NCI-H1092 treated with DMSO at 0.1 percent for 48 hours (cell line): ENCODE measurements at places on chromosomes 4 and X.

- no peak for DNase-seq
Observed at GRCh38 chr4:46931981-46932380, 22.9 kb upstream of the COX7B2 start.

GRCh38 chrX:66015900-66016689 lies 23.8 kb downstream of the VSIG4 start:
- no peak for DNase-seq

DNA sequence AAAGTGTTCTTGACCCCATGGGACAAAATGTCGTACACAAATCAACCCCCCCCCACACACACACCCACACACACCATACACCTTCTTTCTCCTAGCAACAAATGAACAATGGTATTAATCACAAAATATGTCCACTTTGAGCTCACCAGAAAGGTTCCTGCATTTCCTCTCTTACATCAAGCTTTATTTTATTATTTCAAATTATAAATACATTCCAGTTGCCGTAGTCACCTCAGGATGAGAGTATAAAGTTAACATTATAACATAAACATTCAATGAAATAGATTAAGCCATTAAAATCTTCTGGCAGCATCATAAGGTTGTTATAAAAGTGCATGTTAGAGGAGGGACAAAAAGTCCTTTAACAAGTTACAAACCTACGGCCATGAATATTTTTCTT lies 7.3 kb downstream of the XK start:
- no peak for DNase-seq

DNA sequence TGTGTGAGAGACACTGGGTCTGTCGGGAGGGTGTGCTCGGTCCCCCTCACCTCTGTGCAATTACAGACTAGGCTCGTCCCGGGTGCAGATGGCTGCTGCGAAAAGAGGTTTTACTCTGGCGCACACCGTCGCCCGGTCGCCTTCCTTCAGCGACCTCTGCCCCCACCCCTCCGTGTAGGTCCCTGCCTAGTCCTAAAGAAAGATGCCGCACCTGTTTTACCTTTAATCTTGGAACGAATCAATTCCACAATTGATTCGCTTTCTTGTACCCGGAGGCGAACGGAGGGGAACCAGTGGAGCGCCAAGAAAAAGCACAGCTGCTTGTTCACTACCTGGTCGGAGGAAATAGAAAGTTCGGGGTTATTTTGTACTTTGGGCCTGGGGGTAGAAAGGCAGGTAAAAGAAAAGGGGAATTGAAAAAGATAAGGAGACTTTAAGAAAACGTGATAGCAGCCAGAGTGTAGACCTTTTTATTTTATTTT lies 1.2 kb downstream of the NPNT start:
- no peak for DNase-seq

DNA sequence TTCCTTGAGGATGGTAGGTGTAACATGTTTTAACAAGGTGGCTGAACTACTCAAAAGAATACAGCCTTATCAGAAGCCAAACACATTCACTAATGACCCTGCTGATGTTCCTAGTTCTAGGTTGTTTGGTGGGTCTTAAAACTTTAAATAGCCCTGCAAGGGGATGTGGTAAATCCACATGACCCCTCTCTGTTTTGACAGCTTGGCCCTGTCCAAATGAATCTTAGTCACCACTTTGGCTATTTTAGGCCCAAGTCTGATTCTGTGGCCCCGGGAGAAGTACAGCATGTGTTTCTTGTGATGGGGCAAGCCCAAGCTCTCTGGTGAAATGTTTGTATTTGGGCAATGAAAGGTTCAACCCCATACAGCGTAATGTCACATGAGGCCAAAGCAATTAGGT lies 54.5 kb upstream of the GPR34 start:
- no peak for DNase-seq

GRCh38 chrX:18537068-18537467 lies 111.7 kb downstream of the CDKL5 start:
- no peak for DNase-seq

DNA sequence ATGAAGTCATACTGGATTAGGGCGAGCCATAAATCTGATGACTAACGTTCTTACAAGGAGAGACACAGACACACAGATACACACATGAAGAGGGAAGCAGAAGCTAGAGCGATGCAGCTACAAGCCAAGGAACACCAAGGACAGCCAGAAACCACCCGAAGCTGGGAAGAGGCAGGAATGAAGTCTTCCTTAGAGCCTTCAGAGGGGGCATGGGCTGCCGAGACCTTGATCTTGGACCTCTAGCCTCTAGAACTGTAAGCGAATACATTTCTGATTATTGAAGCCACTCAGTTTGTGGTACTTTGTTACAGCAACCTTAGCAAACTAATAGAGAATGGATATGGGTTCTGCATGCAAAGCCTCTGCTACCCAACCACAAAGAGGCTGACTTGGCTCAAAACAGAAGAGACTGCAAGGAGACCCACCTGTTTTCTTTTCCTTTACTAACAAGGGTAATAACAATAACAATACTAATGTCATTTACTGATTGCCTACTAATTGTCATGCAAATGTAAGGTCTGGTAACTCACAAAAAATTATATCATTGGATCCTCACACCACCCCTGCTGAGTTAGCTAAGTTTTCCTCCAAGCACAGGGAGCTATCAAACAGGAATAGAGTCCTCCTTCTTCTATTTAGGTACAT lies 10.1 kb upstream of the LDB2 start:
- no peak for DNase-seq

DNA sequence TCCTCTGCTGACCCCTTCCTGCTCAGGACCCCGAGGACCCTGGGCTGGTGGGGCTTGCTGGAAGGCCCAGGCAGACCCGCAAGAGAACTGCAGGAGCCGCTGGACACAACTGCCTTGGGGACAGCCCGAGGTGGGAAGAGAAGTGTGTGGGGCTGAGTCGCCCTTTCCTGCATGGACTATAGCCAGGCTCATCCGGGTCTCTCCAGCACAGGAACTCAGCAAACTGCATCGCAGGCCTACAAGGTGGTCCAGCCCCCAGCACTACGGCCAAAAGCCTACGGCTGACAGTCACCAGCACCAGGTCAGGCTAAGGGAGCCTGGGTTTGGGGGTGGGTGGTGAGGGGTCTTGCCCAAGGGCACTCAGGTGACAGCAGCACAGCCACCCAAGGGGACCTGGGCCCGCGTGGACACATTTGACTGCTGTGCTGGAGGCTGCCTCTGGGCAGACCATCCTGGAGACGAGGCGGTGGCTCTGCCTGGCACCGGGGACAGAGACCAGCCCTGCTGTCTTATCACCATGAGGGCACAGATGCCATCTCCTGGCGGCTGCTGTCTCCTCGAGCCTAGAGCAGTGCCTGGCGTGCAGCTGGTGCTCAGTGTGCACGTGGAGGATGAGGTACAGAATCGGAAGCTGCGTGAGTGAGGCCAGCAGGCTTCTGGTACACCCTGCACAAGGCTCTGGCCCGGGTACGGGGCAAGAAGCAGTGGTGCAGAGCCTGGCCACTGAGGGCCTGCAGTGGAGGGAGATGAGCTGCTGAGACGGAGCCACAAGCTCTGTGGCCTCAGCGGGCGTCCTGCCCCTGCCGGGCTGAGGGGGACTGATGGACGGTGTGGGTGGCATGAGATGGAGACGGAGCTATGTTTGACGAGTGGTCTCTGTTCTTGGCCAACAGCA lies 15.1 kb downstream of the LRPAP1 start:
- DNase-seq, result no peak

GRCh38 chr4:53365486-53366300 lies at the start of gene SCFD2:
TSS of gene SCFD2 (minus strand) at chr4:53366061.
- DNase-seq, result peak; percentile 93

GRCh38 chr4:41133454-41134018 lies 80.8 kb downstream of the APBB2 start:
- DNase-seq, result no peak

DNA sequence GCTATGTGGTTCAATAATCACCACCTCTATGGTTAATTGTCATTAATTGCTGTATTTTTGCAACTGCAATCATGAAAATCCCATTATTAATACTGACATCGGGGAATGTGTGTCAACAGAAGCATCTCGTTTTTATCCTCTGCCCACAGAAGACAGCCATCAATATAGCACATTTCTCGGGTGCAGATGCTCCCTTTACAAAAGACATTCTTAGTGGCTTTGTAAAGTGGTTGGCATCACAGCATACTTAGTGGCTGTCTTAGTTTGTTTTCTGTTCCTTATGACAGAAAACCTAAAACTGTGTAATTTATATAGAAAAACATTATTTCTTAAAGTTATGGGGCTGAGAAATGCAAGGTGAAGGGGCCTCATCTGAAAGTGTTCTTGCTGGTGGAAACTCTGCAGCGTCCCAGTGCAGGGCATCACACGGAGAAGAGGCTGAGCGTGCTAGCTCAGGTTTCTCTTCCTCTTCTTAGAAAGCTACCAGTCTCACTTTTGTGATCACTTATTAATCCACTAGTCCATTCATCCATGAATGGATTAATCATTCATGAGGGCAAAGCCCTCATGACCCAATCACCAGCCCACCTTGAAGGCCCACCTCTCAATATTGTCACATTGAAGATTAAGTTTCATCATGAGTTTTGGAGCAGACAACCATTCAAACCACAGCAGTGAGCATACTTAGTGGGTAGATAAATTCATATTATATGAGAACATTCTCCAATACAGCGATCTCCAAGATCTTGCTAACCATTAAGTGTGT lies 1067.7 kb upstream of the PABPC4L start:
- no peak for DNase-seq

DNA sequence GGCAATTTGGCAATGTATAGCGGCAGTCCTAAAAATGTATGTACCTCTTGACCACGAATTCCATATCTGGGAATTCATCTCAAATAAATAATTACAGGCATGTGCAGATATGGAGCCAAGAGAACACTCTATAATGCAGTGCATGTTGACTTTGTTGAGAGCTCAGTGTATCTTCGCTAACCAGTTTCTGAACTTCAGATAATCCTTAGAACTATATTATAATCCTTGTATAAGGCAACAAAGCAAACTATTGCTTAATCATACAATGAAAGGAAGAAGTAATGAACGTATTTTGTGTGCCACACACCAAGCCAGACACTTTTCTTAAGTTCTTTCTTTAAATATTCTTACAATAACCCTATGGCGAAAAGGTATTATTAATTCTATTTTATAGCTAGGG lies 168.5 kb downstream of the SMIM20 start:
- DNase-seq, result no peak
